Renal cortex interstitium (tissue), 15 donors: ENCODE measurements at places on chromosomes 7 and 10. TPM values are rescaled to one million over a fixed set of nuclear protein-coding genes. Genes with fewer than 3 reads are reported as not detected.

GRCh38 chr10:12568391-12569009 lies 219.2 kb downstream of the CAMK1D start:
- DNase-seq = no peak

DNA sequence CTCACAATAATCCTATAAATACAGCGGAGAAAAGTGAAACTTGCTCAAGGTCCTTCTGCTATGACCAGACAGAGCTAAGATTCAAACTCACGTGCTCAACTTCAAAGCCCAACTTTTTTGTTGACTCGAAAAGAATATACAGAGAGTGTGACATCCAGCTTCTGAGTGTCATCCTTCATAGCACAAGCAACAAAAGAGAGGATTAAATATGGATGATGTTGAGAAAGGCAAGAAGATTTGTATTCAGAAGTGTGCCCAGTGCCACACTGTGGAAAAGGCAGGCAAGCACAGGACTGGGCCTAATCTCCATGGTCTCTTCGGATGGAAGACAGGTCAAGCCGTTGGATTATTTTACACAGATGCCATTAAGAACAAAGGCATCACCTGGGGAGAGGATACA lies 2.1 kb upstream of the FAM3C start:
- DNase-seq = no peak

Gene LIPJ
- polyA plus RNA-seq = 0.38 TPM

- no peak for DNase-seq
Observed at GRCh38 chr7:43868181-43868580, 1.1 kb downstream of the MRPS24 start.

- no peak for DNase-seq
Observed at GRCh38 chr7:71991586-71991985, 420.6 kb downstream of the CALN1 start.

Gene RP9
- polyA plus RNA-seq = 35.3 TPM

DNA sequence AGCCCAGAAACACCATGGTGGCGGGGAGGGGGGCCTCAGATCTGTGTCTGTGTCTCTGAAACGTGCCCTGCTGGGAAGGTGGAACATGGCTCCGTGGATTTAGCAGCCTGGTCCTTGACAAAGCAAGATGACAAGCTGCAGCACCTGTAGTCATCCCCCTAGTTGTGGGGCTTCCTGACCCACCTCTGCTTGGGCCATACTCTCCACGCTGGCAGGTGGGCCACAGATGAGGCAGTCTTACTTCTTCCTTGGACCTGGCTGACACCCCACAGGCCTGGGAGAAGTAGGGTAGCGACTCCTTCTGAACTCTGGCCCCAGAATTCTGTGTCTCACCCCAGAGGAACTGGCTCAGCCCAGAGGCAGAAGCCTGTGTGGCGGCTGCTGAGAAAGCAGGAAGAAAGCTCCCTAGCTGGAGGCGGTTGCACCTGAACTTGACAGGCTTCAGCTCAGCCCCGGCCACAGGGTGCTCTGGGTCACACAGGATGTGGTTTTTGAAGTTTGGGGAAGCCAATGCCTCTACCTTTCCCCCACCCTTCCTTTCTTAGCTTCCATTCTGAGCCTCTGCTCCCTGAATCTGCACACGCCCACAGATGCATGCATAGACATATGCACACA lies 113.9 kb downstream of the ABLIM1 start:
- no peak for DNase-seq

- DNase-seq = peak; percentile 20
Observed at GRCh38 chr10:92965314-92965713, 95.3 kb upstream of the CYP26C1 start.

- no peak for DNase-seq
Observed at GRCh38 chr10:128125416-128125943, 743 bp downstream of the MKI67 start.

Gene ALOX5
- 3.0 TPM for polyA plus RNA-seq

DNA sequence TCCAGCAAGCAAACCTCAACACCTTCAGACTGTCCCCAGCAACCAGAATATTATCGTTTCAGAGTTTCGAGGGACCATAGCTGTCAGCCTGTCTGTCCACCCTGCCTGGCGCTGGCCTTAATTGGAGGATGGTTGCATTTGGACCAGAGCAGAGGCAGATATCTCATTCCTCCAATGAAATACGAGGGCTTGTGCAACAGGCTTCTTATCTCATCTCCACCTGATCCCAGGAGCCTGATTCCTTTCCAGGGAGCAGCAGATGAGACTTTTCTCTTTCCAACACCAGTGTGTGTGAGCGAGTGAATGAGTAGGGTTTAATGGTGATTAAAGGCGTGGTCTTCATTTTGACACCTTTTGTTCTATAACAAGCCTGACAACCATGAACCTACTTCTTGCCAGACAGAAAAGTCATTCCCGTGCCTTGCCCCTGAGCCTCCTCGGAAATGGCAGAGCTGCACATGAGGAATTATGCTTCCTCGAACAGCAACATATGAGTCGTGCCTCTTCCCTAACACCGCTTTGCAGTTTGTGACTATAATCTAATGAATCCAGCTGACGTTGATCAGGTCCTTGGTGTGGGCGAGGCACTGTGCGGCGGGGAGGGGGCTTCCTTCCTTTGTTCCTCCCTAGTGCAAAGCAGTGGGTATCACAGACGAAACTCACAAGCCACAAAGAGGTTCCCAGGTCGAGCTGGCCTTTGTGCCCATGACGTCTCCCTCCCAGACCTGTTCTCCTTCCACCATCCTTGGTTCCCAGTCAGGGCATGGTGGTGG lies 147.4 kb downstream of the CUX1 start:
- DNase-seq = no peak

DNA sequence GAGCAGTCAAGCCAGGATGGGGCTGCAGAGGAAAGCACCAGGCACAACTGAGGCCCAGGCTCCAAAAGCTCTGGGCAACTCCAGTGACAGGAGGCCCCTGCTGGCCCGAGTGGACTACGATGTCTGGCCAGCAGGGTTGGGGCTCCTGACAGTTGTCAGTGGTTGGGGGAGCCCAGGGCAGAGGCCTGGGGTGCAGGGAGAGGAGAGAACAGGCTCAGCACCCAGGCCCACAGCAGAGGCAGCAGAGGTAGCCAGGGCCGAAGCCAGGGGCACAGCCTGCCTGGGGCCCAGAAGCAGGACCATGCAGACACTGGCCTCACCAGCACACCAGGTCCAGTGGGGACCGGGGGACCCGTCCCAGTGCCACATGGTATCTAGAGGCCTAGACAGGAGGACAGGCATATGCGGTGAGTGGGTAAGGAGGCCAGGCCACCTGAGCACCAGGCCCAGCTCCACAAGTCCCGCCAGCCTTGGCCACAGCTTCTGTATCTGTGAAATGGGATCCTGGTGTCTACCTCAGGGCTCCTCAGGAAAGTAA lies 46.0 kb upstream of the LRRC18 start:
- no peak for DNase-seq

- no peak for DNase-seq
Observed at GRCh38 chr10:81027223-81027622, 489.5 kb downstream of the SH2D4B start.

DNA sequence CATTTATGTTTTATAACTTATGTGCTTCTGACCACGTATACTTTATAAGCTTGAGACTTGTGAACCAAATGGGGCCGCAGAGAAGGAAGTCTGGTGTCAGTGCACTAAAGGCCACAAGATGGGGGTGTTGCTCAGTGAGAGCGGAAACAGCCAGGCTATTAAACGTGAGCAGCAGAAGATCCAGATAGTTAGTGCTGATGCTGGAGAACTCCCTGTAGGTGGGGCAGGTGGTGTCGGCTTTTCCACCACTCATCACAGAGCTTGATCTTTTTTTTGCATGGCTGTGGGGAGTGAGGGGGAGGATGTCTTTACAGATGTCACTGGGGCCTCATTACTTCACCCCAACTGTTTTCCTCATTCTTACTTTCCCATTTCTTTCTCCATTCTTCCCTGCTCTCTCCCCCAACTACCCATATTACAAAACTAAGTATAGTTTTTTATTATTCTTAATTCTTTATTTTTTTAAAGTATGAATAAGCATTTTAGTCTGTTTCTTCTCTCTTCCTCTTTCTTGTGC lies 34.7 kb downstream of the ACADSB start:
- peak; percentile 36 for DNase-seq

DNA sequence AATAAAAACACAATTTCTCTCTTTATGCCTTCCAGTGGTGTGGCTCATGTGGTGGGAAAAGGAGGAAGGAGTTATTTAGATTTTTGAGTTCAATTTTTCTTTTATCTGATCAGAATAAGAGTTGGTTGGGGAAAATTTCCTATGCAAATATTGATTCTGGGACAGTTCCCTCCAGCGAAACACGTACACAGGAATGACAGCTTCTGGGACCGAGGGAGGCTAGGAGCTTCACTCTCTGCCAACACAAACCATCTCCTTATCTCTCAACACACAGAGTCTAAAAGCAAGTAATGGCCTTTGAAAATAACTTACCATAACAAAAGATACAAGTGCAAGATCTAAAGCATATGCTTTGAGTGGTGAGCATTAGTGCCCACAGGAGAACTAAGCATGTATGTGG lies 122.7 kb downstream of the RAPGEF5 start:
- DNase-seq = no peak

Gene MBL2
- not detected for polyA plus RNA-seq

GRCh38 chr7:36762394-36762793 lies 38.1 kb upstream of the AOAH start:
- DNase-seq = no peak

DNA sequence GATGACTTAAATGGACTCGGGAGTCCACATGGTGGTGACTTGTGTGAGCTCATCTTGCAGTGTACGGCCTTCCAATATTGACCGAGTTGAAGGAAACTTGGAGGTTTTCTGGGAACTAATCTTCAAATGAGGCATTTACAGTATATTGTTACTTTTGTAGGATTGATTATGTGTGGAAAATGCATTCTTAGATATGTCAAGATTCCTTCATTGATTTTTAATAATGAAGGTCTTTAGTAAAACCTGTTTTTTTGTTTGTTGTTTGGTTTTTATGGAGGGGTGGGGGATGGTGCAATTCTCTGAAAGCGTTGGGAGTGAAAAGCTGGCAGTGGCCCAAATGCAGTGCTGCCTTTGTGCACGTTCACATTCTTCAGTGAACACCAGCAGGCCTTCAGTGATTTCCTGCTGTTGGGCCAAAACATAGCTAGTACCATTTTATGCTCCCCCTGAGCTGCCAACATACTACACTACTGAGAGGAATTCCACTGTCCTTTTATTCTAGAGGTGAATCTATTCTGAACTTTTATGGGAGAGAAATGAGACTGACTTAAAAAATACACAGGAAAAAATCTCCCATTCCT lies 50.4 kb downstream of the CCNY start:
- DNase-seq = peak; percentile 52

DNA sequence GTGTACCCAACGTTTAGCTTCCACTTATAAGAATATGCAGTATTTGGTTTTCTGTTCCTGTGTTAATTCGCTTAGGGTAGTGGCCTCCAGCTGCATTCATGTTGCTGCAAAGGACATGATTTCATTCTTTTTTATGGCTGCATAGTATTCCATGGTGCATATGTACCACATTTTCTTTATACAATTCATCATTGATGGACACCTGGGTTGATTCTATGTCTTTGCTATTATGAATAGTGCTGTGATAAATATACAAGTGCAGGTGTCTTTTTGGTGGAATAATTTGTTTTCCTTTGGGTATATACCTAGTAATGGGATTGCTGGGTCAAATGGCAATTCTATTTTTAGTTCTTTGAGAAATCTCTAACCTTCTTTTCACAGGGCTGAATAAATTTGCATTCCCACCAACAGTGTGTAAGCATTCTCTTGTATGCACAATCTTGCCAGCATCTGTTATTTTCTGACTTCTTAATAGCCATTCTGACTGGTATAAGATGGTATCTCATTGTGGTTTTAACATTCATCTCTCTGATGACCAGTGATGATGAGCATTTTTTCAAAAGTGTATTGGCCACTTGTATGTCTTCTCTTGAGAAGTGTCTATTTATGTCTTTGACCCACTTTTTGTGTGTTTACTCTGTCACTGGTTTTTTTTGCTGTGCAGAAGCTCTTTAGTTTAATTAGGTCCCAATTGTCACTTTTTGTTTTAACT lies 72.5 kb upstream of the CC2D2B start:
- no peak for DNase-seq

- DNase-seq = no peak
Observed at GRCh38 chr10:102505462-102506115, 1.8 kb downstream of the SUFU start.

Gene CAMK1D
- polyA plus RNA-seq = 10.5 TPM

DNA sequence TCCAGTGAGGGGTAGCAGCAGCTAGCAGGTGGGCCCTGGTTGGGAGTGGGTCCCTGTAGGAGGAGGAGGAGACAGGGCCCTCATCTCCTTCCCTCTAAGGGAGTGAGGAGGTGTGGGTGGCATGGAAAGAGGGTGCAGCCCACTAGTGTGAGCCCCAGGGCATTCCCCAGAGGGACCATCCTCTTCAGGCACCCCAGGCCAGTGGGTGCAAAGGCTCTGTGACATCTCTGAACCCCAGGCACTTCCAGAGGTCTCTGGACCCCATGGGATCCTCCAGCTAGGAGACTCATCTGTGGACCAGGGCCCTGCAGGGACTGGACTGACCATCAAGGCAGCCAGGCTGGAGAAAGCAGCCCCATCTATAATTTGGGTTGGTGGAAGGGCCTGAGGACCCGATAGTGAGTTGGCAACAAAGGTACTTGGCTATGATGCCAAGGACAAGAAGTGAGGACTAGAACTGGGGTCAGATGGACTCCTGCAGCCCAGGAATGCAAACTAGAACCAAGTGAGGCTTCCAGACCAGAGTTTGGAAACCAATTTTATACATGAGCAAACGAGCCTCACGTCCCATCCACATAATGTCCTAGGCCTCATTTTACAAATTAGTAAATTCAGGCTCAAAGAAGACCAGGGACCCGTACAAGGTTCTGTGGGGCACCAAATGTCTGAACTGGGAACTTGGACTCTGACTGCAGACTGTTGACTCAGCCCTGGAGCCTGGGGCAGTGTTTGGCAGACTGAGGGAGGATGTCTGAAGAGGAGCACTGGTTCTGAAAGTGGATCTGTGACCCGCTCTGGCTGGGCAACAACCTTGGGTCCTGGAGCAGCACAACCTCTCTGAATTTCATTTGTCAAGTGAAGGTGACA lies 1.4 kb upstream of the VSTM4 start:
- DNase-seq = no peak
